ENCODE measurements at places on chromosomes 4 and X. TPM values are rescaled to one million over a fixed set of nuclear protein-coding genes. Genes with fewer than 3 reads are reported as not detected.

- no peaks in the 10 kb centered on the region for H3K36me3 ChIP-seq
- no peak for DNase-seq
- no peak overlapping the region for H3K27ac ChIP-seq
- H3K4me1 ChIP-seq, result peaks cover 4% of the 10 kb centered on the region
Measured at GRCh38 chr4:37455301-37456131, 211.0 kb downstream of the NWD2 start.

DNA sequence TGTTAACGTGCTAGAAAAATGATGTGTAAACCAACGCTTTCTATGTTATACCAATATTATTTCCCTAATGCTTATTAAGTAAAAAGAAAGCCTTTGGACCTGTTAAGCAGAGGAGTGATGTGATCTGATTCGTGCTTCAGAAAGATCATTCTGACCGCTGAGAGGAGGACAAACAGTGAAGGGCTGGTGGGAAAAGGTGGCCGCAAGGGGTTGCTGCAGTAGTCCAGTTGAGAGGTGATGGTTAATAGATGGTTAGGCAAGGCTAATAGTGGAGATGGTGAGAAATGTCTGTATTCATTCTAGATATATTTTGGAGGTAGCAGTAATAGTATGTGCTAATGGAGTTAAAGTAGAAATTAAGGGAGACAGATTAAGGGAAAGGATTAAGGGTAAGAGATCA lies 12.9 kb upstream of the VGLL1 start:
- H3K4me3 ChIP-seq, result no peak overlapping the region
- no peaks in the 10 kb centered on the region for H3K36me3 ChIP-seq
- H3K4me1 ChIP-seq, result no peaks in the 10 kb centered on the region

The SLC25A14 gene
- 9.7 TPM for total RNA-seq

DNA sequence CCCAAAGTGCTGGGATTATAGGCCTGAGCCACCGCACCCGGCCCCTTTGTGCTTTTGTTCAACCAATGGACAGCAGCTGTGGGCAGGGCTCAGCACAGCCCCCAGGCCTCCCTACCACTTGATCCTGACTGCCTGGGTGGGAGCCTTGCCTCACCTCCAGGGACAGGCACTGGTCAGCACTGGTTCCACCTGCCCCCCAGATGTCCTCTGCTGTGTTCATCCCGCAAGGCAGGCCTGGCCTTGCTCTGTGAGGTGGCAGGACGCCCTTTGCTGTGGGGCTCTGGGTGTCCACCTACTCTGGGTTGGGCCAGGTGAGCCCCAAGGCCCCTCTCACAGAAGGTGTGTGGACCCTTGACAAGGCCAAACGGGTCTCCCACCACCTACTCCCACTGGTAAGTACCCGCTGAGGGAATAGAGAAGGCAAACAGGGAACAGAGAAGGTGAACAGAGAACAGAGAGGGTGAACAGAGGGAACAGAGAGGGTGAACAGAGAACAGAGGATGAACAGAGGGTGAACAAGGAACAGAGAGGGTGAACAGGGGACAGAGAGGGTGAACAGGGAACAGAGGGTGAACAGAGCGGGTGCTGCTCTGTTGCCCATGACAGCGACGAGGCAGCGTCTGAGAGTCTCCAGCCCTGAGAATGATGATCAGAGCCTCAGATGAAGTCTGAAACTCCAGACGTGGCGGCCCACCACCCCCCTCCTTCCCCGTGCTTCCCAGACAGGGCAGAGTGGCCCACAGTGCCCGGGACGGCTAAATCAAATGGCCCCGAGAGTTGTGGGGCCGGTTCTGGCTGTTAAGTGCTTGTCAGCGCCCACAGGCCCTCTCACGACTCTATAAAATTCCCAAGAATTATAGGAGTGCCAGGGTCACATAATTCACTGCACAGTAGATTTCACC lies 55.0 kb upstream of the NKX1-1 start:
- no peak for DNase-seq
- no peaks in the 10 kb centered on the region for H3K36me3 ChIP-seq
- H3K4me3 ChIP-seq, result no peak overlapping the region
- H3K27ac ChIP-seq, result no peak overlapping the region

DNA sequence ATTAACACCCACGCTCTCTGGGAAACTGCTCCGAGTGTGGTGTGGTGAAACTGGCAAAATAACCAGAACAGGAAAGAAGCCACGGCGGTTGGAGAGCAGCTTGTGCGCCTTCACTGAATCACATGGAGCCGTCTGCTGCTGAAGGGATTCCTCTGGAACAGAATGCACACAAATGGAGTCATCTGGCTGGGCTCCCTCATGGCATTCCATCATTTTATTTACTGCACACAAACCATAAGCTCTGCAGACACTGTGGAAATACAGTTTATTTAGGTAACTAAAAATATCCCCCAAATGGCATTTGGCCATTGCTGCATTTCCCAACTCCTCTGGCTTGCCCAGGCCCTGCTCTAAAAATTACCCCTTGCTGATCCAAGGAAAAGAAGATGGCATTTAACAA lies 187.0 kb upstream of the S100G start:
- no peaks in the 10 kb centered on the region for H3K36me3 ChIP-seq
- no peak overlapping the region for H3K27ac ChIP-seq
- DNase-seq, result no peak
- H3K4me1 ChIP-seq, result no peaks in the 10 kb centered on the region
- no peak overlapping the region for H3K4me3 ChIP-seq

- no peaks in the 10 kb centered on the region for H3K4me1 ChIP-seq
- no peak for DNase-seq
Measured at GRCh38 chr4:120472447-120473131, 405.9 kb upstream of the MAD2L1 start.

The PRPS2 gene
- total RNA-seq, result 16.6 TPM

- H3K27me3 ChIP-seq, result no peaks in the 10 kb centered on the region
- no peak overlapping the region for H3K27ac ChIP-seq
- no peak for DNase-seq
Measured at GRCh38 chr4:96170198-96170597, 330.3 kb downstream of the PDHA2 start.

The EVC2 gene
- 24.5 TPM for total RNA-seq

The DTHD1 gene
- total RNA-seq, result 0.27 TPM

DNA sequence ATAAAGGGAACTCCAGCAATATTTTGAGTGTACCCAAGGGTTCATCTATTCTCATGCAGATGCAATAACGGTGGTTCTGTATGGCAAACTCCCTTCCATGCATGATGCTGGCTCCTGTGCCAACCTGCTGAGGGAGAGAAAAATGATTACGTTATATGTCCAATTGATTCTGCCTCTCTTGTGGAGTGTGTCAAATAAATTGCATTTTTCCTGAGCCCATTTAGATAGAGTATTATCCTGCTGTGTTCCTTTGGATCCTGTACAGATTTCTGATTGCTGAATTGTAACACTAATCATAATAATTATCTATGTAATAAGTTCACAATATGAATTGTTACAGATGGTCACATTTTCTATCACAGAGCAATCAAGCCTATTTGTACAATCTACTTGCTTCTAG lies 821.7 kb downstream of the C4orf33 start:
- DNase-seq, result no peak
- H3K27me3 ChIP-seq, result no peaks in the 10 kb centered on the region
- no peak overlapping the region for H3K4me3 ChIP-seq
- no peak overlapping the region for H3K27ac ChIP-seq
- H3K4me1 ChIP-seq, result no peaks in the 10 kb centered on the region

DNA sequence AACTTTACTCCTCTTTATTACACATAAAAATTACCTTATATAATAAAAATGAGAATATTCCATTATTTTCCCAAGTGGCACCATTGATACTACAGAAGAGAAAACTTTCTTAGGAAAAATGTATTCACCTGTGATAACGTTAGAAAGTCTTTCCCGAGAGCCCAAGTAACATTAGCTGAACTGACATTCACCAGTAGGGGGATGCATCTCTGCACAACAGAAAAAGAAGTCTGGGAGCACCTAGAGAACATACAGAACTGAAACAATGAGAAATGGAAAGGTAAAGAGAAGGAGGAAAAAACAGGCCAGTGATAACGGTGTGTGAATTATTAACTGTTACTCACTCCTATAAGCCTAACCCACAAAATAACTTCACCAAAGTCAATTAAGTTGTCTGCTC lies 423.3 kb downstream of the CENPC start:
- H3K27me3 ChIP-seq, result no peaks in the 10 kb centered on the region
- H3K27ac ChIP-seq, result no peak overlapping the region
- DNase-seq, result no peak
- no peaks in the 10 kb centered on the region for H3K36me3 ChIP-seq

The PPM1K gene
- total RNA-seq, result 61.0 TPM

The SLC9B1 gene
- 1.1 TPM for total RNA-seq

DNA sequence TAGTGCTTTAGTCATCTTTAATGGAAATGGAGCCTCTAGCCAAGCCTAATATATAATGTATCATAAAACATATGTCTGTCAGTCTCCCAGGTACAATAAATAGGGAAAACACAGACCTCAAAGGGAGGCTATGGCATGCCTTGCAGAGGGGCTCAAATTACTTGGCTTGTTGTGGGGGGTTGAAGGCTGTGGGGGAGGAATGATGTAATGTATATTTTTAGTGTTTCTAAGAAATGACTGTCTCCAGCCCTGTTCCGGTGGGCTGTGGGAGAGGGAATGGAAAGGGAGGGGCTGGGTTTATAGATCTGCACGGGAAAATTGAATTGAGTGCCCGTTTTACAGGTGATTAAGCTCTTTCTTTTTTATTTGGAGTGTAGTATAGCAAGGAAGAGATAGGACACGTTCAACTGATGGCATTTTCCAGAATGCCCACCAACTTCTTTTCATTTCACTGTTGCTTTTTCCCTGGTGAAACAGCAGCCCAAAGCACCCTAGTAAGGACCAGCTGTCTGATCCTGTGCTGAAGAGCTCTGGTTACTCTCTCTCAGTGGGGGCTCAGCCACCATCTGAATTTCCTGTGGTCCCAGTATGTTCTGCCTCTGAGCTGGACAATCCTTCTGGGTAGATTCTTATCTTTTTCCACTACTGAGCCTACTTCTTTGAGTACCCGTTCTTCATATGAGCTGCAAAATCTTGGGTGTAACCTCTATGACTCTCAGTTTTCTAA lies 220.7 kb upstream of the CASK start:
- no peak for DNase-seq
- no peak overlapping the region for H3K4me3 ChIP-seq
- no peak overlapping the region for H3K27ac ChIP-seq
- H3K27me3 ChIP-seq, result no peaks in the 10 kb centered on the region

The SPANXN3 gene
- not detected for total RNA-seq

DNA sequence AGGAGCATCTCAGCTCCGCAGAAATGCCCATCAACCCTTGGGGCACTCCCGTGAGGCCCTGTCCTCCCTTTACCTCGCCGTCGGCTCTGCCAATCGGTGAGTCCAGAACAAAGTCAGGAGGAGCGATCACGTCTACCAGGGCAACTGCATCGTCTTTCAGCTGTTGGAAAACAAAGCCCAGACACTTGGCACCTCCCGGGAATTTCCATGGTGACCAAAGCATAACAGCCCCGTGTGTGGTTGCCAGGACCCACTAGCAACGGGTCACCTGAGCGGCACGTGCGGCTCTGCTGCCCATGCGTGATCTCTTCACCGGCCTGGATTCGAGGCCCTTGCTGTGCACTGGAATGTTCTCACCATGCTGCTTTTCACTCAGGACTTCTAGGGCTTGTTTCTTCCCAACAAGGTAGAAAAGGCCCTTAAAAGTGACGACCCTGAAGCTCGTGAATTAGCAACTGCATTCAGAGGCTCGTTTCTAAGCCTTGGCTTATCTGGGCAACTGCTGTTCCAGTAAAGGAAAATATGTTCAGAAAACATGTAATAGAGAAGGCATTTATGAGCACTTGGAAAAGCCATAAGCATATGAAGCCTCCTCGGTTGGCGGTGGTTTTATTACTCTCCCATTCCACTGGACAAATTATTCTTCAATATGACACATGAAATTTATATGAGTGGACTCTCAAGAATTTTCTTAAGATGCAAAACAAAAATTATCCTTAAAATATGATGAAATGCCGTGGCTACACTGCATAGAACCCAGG lies 69.5 kb downstream of the ACOX3 start:
- DNase-seq, result peak; percentile 96
- H3K4me1 ChIP-seq, result peaks cover 44% of the 10 kb centered on the region
- H3K27ac ChIP-seq, result peak overlapping the region; percentile 76
- no peak overlapping the region for H3K4me3 ChIP-seq

The SH3TC1 gene
- 13.5 TPM for total RNA-seq

The STATH gene
- not detected for total RNA-seq

DNA sequence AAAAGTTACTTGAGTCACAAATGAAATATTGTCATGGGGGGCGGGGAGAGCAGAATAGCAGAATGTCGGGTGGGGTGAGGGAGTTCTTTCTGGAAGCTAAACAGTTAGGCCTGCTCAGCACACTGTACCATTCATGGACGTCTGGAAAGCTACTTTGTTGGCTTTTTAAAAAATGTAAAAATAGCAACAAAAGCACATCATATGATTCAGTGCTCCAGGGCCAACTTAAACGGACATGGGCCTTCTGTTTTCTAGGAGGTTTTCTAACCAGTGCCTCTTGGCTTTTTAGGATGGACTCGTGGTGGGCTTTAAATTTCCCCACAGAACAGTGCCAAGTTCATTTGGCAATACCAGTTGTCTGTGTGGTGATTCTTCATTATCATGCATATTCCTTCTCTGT lies 57.4 kb upstream of the CLCN4 start:
- DNase-seq, result no peak
- no peaks in the 10 kb centered on the region for H3K27me3 ChIP-seq
- H3K36me3 ChIP-seq, result no peaks in the 10 kb centered on the region

DNA sequence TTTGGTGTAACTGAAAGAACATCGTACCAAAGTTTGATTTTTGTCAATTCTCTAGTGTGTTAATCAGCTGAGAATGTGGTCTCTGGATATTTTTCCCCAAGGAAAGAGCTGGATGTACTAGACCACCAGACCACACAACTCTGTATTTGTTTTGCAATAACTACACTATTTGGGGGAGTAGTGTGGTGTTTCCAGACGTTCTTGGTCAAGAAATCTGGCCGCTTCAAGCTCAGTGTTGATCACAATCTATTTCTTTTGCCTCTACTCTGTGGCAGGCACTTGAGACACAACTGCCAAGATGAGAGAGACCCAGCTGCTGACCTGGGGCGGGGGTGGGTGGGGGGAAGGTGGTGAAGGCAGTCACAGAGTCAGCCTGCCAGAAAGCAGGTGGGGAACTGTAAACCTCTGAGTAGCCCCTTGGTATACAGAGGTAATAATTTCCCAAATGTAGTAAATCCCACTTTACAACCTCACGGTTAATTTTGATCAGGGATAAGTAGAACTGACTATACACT lies 30.6 kb downstream of the PTTG2 start:
- no peak for DNase-seq
- H3K27me3 ChIP-seq, result no peaks in the 10 kb centered on the region
- H3K4me1 ChIP-seq, result peaks cover 93% of the 10 kb centered on the region

DNA sequence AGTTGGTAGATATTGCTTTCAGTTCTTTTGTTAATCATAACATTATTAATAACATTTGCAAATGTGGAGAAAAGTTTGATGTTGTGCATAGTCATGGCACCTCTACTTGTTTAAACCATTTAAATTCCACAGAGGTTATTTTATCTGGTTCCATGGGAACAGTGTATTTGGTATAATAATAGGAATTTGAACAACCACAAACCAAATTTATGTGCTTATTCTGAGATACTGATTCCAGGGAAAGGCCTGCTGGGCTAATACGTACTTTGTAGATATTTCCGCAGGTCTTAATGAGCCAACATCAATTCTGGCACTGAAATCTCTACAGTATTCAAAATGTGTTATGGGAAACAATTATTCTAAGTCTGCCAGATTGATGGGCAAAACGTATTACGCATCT lies 319.0 kb downstream of the DKK2 start:
- no peaks in the 10 kb centered on the region for H3K4me1 ChIP-seq

- no peaks in the 10 kb centered on the region for H3K36me3 ChIP-seq
- DNase-seq, result no peak
- no peaks in the 10 kb centered on the region for H3K27me3 ChIP-seq
Measured at GRCh38 chr4:152539556-152540292, 3.8 kb upstream of the FBXW7 start.
